ENCODE measurements at places on chromosomes 12 and 14.

GRCh38 chr12:67709367-67709954, 60.9 kb downstream of the DYRK2 start:
- DNase-seq = no peak

DNA sequence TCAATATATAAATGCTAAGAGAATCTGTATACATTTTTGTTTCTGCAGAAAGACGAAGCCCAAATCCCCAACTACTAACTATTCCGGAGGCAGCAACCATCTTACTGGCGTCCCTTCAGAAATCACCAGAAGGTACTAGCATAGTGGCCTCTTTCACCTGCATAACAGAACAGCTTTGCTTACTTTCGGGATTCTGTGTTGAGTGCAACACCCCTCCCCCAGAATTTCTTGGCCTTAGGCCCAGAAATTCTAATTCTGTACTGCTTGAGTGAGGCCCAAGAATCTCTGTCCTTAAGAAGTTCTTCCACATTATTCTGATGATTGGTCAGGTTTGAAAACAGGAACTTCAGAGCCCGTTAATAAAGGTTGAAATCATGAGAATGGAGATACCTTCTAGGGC, 2.9 kb downstream of the SPX start:
- no peak for DNase-seq

- no peak for DNase-seq
These were observed 276.1 kb downstream of the SYT1 start for GRCh38 chr12:79140711-79141110.

DNA sequence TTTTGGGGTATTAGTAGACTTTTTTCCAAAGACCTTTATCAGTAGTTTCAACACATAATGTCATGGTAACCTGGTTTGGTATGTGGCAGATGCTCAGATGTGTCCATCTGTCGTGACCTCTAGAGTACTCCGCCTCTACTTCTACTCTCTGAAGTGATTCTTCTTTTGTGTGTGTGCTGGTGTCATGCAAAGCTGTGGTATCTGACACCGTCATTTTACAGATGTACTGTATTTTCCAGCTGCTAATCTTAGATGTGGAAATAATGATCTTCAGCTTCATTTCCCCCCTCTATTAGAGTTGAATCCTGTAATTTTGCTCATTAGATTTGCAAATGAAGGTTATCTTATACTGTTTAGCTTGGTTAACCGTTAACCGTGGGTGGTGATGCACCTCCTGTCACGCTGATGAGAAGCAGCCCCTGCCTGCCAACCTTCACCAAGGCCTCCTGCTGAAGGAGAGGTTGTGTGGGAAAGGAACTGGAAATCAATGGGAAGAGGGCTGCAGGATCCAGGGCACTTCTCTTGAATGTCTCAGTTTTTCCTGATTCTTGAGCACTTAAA, 222.4 kb upstream of the AMIGO2 start:
- DNase-seq = peak; percentile 49

Data from hematopoietic multipotent progenitor cell treated with erythropoietin and hydrocortisone succinate and interleukin-3 and kit ligand, for 8 days (in vitro differentiated cells).